CD4-positive, alpha-beta T cell treated with Interleukin-2 at 100 ng/mL for 4 hours (primary cell): ENCODE measurements at places on chromosomes 7 and 10.

GRCh38 chr7:115132096-115132495 is 210.2 kb downstream of the MDFIC start:
- DNase-seq = no peak

DNA sequence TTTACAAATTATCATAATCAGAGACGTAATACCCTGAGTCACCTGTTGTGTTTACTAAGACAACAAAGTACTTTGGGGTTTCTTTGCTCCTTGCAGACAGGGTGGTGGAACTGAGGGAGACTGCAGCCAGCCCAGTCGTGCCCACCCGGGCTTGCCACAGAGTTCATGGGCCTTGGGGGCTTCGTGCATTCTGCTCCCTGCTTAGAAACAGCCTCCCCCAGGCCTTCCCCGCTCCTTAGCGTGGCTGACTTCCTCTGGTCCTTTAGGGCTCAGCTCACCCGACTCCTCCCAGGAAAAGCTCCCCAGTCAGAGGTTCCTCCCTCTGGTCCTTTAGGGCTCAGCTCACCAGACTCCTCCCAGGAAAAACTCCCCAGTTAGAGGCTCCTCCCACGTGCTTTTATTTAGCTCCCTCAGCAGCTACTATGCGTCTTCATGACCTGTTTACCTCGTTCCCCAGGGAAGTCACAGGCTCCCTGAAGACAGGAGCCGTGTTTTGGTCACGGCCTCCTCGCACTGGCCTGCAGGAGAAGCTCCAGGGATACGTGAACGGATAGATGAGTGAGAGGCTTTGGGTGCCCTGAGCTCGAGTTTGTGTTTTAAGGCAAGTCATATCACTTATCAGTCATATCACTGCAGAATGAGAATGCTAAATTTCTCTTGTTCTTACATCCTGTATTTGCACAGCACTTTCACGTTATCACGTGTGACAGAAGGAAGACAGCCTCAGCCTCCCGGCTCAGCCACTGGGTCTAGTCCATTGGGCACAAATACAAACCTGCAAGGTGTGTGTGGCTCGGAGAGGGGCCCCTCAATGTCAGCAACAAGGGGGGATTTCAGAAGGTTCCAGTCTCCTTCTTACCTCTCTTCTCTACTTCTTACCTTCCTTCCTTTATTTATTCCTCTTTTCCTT is 52.7 kb upstream of the VIPR2 start:
- DNase-seq = peak; percentile 40

GRCh38 chr7:611281-611810 is 91.7 kb upstream of the PDGFA start:
- DNase-seq = no peak

GRCh38 chr7:20299145-20299544 is 31.6 kb upstream of the ITGB8 start:
- DNase-seq = no peak

DNA sequence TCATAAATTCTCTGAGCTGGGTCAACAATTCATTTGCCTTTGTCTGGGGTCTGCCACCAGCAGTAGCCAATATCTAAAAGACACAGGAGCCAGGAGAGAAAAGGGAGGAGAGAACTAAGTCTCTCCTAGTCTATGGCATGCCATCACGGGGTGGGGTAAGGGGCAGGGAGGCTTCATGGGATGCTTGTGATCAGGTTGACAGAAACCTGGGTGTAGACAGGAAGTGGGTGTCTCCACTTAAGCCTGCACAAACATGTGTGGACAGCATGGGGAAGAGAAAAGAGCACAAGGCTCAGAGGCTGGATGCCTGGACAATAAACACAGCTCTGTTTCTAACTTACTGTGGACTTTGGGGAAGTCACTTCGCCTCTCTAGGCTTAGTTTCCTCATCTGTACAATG is 11.5 kb upstream of the C10orf53 start:
- DNase-seq = no peak

DNA sequence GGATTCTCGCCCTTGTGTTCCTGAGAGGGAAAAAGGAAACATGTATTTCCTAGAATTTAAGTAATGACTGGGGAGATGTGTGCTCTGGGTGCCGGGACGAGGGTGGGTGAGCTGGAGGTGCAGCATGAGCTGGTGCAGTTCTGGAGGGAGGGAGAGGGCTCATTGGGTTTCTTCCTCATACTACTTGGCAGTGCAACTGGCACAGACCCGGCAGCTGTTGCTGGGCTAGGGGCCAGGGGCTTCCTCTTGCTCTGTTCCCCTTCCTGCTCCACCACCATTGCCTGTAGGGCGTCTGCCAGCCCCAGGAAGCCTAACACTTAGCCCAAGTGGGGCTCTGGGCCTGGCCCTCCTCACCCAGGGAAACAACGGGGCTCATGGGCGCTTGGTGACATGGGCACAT is 5.9 kb downstream of the RET start:
- DNase-seq = no peak

GRCh38 chr7:68627247-68627864 is 970.9 kb upstream of the AUTS2 start:
- DNase-seq = no peak

GRCh38 chr7:133910761-133911160 is 216.4 kb upstream of the LRGUK start:
- DNase-seq = no peak

DNA sequence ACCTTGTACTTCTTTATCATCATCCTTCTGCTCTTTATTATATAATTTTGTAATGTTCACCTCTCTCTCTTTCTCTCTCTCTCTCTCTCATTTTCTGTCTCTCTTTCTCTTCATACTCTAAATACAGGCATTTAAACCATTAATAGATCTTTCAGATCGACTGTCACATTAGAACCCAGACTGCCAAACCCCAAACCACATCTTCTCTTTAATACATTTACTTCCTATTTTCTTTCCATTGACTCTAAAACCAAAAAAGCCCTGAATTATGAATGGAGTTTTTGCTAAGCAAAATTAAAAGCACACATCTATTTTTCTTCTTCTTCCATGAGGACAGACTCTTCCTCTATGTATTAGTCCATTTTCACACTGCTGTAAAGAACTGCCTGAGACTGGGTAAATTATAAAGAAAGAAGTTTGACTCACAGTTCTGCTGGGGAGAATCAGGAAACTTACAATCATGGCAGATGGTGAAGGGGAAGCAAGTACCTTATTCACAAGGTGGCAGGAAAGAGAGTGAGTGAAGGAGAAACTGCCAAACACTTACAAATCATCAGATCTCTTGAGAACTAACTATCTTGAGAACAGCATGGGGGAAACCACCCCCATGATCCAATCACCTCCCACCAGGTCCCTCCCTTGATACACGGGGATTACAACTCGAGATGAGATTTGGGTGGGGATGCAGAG is 272.7 kb upstream of the MGMT start:
- DNase-seq = no peak

- no peak for DNase-seq
These were observed 17.1 kb downstream of the YKT6 start for GRCh38 chr7:44217852-44218402.

- DNase-seq = no peak
These were observed 5.9 kb upstream of the GPER1 start for GRCh38 chr7:1081931-1082401.

GRCh38 chr10:3763035-3763456 is 22.0 kb downstream of the KLF6 start:
- DNase-seq = no peak

DNA sequence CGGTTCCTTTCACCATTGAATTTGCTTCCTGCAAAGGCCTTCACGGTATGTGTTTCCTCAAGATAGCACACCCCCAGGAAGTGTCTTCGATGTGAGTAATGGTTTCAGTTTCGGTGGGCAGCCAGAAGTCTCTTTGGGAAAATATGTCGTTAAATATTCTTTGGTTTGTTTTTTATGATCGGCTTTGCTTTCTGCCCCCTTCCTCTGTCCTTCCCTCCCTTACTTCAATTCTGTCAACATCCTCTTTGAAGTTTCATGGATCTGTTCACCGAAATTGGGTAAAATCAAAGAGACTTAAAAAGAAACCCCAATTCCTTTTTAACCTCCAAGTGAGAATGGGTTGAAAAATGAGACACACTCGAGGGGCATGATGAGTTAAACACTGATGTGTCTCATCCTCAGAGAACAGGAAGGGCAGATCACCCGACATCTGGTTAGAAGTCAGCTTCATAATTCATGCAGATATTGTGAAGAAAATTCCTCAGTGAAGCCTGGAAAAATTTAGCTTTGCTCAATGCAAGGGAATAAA is 170.8 kb upstream of the HABP2 start:
- DNase-seq = peak; percentile 47

GRCh38 chr7:43530553-43531410 is 52.1 kb upstream of the STK17A start:
- no peak for DNase-seq

- DNase-seq = no peak
These were observed 120.2 kb upstream of the AMPH start for GRCh38 chr7:38751416-38751815.

GRCh38 chr10:7302930-7303557 is 107.8 kb downstream of the SFMBT2 start:
- no peak for DNase-seq

DNA sequence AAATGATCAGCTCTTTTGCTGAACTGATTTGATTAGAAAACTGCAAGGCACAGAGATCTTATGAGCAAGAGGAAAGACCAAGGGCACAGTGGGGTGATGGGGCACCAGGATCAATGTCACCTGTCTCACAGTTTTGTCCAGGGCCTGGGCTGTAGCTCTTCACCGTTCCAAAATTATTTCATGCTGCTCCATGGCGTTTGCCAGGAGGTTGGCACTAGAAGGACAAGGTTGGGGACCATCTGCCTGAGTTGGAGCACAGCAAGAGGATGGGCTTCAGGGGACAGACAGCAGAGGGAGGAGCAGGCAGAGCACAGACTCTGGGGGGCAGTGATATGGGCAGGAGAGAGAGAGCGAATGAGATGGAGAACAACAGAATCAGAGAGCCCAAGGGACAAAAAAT is 17.5 kb upstream of the FRA10AC1 start:
- no peak for DNase-seq

DNA sequence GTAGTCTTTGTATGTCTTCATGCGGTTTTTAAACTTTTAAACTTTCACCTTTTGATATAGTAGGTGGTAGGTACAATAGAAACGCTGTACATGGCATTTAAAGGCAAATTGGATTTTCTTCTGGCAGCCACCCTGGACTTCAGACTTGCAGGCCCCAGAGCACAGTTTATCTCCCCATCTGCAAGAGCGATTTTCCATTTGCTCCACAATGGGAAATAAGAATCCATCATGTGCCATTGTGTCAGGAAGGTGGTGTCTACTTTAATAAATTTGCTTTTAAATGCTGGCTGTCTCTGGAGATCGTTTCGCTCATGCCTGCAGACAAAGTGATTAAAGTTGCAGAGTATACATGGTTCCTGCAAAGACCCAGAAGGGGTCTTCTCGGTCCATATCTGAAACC is 38.9 kb downstream of the UNC5B start:
- no peak for DNase-seq

GRCh38 chr10:10911471-10911921 is 106.2 kb upstream of the CELF2 start:
- DNase-seq = no peak

GRCh38 chr7:601595-602340 is 82.1 kb upstream of the PDGFA start:
- peak; percentile 82 for DNase-seq

GRCh38 chr7:26580064-26580591 is 284.3 kb downstream of the SKAP2 start:
- DNase-seq = no peak

DNA sequence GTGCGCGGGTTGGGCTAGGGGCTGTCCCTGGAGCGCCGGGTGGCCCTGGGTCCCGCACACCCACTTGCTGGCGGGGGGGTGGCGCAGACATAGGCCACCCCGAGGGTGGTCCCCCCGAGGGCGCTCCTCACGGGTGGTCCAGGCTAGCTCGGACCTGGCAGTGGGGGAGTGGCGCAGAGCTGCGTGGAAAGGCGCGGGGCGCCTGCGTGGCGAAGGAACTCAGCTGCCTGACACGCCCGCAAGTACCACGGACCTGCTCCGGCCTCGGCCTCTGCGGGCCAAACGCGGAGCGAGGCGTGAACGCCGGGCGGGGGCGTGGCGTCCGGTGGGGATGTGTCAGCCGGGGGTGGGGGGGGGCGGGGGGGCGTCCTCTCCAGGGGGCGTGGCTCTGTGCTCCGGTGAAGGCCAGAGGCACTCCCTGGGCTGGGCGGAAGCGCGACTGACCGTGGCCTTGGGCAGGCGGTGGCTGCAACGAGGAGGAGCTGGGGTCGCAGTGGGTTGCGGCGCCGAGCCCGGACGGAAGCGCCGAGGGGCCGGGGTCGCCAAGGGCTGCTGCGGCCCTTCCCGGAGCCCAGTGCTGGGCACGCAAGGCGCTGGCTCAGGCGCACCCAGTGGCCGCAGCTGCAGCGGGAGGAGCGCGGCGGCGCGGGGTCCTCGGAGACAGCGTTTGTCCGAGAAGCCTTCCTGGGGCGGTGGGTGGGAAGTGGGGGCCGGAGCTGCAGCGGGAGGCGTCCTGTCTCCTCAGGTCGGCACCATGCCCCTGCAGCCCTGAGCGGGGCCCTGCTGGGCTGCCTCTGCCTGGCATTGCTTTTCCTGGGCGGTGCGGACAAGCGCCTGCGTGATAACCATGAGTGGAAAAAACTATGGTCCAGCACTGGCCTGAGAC is 58.9 kb upstream of the NUPR2 start:
- DNase-seq = no peak

DNA sequence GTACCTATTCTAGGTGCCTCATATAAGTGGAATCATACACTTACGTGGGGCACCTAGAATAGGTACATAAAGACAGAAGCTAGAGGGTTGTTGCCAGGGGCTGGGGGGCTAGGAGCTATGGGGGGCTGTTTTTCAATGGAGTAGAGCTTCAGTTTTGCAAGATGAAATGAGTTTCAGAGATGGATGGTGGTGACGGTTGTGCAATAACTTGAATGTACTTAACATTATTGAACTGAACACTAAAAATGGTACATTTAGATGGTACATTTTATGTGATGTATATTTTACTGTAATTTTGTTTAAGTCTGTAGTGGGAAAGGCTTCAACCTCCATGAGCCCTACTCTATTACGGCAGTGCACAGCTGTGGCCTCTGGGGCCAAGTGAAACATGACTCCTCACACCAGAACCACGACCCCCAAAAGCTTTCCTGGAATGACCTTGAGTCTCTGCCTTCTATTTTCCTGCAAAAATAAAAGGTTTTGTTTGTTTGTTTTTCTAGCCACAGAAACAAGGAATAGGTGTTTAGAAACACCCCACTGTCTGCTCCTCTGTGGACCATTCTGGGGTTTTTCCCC is 147.3 kb upstream of the PLXNA4 start:
- DNase-seq = no peak

- no peak for DNase-seq
These were observed 31.7 kb upstream of the SEMA3C start for GRCh38 chr7:80950550-80950967.

GRCh38 chr7:77331938-77332695 is 84.0 kb downstream of the GSAP start:
- peak; percentile 68 for DNase-seq

- DNase-seq = no peak
These were observed 409.0 kb upstream of the LRRN3 start for GRCh38 chr7:110681941-110682340.
